Right cardiac atrium (tissue), 5 donors: ENCODE measurements at places on chromosomes 4 and X.
A peak's percentile ranks its signal among the peaks of the same experiment; 100 is the strongest.

- no peak for DNase-seq
Measured at GRCh38 chr4:68724426-68724825, 54.0 kb upstream of the UGT2B15 start.

DNA sequence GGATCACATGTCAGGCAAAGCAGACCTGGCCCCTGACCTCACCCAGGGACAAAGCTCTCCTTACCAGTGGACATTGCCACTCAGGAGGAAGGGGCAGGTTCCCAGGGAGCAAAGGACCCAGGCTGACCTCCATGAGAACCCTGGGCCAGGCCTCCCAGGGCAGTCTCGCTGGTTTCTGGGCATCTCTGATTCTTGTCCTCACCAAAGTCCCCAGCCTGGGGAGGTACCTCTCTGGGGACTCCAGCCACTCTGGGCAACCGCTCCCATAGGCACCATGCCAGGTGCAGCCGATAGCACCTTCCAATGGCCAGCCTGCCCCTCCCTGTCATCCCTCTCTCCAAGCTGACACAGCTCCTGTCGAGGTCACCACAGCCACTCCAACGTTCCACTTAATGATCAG lies 7.9 kb downstream of the EVC2 start:
- DNase-seq, result no peak

GRCh38 chrX:119605464-119606279 lies 552 bp downstream of the NKRF start:
- DNase-seq, result peak; percentile 48

GRCh38 chrX:115437841-115438595 lies 123.0 kb upstream of the PLS3 start:
- peak; percentile 39 for DNase-seq

GRCh38 chr4:108141213-108141950 lies 27.4 kb downstream of the LEF1 start:
- DNase-seq, result no peak
